ENCODE measurements at places on chromosomes 11 and 22. TPM values are rescaled to one million over a fixed set of nuclear protein-coding genes. Genes with fewer than 3 reads are reported as not detected.

Gene CCDC73
- not detected for total RNA-seq

Gene DKK3
- total RNA-seq = 154 TPM

Gene ZBTB3
- 8.0 TPM for total RNA-seq

Gene KLHDC7B
- total RNA-seq = not detected

Gene SPINDOC
- 30.0 TPM for total RNA-seq
